ENCODE measurements at places on chromosomes 16 and 17.

- no peak for DNase-seq
Measured at GRCh38 chr17:35614810-35615209, 27.7 kb downstream of the AP2B1 start.

GRCh38 chr16:11078812-11079459 lies 134.6 kb downstream of the CLEC16A start:
- peak; percentile 84 for DNase-seq

- DNase-seq, result no peak
Measured at GRCh38 chr16:58332997-58333700, 38.3 kb upstream of the PRSS54 start.

- no peak for DNase-seq
Measured at GRCh38 chr16:85419503-85420408, 193.4 kb upstream of the GSE1 start.

DNA sequence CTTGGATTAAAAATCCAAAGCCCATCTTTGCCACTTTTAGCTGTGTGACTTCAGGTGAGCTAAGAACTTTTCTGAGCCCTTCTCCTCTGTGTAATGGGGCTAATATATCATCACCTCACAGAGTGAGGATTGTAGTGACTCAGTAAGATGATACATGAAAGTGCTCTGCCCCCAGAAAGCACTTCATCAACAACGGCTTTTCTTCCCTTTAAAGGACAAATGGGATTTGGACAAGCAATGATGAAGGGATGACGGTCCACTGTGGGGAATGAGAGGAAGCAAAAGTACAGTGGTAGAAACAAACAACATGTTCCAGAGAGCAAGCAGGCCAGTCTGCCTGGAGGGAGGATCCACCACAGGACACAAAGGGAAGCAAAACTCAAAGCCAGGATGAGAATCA lies 14.3 kb upstream of the TMED6 start:
- DNase-seq, result no peak

DNA sequence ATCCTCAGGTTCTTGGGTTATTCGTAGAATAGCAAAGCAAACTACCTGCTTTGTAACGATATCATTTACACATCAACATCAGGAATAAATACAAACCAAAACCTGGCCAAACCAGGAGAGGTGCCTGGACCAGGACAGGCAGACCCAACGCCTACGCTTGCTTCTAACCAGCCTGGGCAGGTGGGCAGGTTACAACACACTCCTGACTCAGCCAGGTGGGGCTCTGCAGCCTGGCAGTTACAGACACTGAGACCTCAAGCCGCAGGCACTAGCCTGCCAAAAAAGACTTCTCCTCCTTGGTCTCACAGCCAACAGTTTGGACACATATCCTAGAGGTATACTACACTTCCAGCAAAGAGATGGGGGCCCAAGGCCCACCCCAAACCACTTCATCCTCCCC lies 14.0 kb downstream of the ANKRD11 start:
- no peak for DNase-seq

DNA sequence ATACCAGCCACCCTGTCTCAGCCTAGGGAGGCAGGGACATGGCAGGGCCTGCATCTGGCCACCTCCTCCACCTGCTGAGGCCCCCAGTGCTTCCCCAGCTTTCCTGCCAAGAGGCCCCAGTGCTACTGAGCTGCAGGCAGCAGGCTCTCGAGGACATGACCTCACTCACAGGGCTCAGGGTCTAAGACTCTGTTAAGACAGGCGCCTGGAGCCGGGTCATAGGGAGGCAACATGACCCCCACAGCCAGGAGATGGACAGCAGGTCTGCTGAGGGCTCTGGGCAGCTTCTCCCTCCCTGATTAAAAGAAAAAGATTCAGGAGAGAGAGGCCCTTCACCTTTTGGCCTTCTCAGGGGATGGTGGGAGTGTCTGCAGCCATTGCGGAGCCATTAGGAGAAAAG lies 23.2 kb upstream of the FASN start:
- DNase-seq, result no peak

DNA sequence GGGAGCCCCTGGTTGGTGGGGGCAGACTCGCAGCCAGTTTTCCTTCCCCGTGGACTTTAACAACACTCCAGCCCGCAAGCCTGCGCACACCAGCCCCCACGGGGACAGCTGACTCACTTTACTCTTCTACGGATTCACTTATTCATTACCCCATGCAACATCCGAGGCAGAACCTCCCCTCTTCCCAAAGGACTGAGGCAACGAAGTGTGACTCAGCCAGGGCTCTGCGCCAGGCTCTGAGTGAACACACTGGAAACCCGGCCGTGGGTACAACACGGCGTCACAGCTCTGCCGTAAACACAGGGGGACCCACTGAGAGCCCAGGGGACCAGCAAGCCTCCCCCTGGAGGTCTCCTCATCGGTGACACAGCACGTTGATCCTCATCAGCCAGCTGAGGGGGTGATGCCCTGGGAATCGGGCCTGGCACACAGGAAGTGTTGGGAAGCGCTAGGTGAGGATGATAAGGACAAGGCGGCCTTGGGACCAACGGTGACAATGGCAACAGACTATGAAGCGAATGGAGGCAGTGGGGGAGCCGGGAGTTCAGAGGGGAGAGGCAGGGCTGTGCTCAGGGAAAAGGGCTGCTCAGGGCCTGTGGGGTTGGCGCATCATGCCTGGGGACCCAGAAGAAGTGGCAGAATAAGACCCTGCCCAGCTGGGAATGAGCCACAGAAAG lies 14.6 kb downstream of the COTL1 start:
- peak; percentile 92 for DNase-seq

DNA sequence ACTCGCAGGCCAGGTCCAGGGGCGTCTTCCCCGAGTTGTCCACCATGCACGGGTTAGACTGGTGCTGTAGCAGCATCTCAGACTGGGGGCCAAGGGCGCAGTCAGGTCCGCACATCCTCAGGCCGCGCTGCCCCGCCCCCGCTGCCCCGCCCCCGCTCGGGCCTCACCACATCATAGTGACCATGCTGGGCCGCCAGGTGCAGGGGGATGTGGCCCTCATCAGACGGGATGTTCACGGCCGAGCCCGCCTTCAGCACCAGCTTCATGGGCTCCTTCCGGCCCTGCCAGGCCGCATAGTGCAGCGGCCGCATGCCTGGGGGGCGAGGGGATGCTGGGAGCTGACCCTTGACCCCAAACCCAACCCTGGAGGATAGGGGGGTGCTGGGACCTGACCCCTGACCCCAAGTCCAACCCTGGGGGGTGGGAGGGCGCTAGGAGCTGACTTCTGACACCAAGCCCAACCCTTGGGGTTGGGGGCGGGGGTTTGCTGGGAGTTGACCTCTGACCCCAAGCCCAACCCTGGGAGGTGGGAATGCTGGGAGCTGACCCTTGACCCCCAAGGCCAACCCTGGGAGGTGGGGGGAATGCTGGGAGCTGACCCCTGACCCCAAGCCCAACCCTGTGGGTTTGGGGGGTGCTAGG lies 7.0 kb downstream of the CASKIN1 start:
- no peak for DNase-seq

GRCh38 chr16:86213437-86214205 lies 296.7 kb upstream of the FOXF1 start:
- DNase-seq, result no peak

GRCh38 chr17:82228842-82229697 lies at the start of gene SLC16A3:
Gene SLC16A3 (plus strand): TSS chr17:82229042. CDS start chr17:82236009, 6,967 bp downstream.
- peak; percentile 80 for DNase-seq

- peak; percentile 100 for DNase-seq
Measured at GRCh38 chr17:64707050-64707591, 45.0 kb upstream of the SMURF2 start.

DNA sequence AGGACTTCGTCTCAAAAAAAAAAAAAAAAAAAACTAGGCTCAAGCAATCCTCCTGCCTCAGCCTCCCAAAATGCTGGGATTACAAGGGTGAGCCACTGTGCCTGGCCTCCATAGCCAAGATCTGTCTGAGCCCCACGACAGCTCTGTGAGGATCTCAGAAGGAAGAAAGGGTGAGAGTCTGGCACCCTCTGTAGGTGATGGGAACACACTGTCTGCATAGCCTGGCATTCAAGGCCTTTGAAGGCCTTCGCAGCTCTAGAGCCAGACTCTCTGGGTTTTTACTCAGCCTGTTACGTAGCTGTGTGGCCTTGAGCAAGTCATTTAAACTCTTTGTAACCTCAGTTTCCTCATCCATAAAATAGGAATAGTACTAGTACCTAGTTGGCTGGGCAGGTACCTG lies 6.3 kb upstream of the XPO6 start:
- peak; percentile 22 for DNase-seq

GRCh38 chr16:67399749-67400704 lies 6.7 kb upstream of the TPPP3 start:
- no peak for DNase-seq

DNA sequence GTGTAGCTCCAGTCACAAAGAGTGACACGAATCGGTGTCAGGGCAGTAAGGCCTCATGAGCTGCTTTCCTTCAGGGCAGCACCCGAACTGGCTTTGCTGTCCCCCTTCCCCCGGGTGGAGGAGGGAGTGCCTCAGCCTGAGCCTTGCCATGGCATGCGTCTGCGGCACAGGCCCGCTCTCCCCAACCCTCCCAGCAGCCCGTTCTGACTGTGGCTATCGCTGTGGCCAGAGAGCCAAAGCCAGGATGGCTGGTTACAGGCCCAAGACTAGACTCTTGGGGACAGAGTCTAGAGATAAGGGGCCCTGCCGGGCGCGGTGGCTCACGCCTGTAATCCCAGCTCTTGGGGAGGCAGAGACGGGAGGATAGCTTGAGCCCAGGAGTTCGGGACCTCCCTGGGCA lies 25.9 kb downstream of the CLUH start:
- peak; percentile 7 for DNase-seq

DNA sequence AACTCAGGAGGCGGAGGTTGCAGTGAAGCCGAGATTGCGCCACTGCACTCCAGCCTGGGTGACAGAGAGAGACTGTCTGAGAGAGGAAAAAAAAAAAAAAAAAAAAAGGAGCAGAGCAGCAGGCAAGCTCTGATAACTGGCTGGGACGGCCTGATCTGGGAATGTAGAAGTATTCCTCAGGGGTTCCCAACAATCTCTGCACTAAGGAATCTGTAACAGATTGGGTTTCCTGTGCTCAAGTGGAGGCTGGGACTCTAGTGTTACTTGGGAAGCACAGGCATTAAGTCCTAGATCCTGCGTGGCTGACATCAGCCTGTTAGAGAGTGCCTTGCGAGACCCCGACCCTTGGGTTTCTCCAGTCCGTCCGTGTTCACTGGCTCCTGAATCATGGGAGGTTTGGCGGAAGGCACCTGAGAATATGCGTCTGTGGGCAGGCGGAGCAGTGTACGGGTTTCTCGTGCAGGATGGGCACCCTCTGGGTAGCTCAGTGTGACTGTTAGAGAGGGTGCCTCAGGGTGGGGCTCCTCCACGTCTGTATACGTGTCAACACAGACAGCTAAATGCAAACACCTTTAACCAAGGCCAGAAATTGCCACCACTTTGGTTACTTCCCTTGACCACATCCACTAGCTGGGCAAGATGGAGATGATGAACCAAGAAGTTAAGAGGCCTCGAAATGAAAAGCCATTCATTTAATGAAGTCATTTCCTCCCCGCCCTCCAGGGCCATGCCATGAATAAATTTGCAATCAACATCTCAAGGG lies 174.9 kb upstream of the RPL38 start:
- DNase-seq, result no peak

DNA sequence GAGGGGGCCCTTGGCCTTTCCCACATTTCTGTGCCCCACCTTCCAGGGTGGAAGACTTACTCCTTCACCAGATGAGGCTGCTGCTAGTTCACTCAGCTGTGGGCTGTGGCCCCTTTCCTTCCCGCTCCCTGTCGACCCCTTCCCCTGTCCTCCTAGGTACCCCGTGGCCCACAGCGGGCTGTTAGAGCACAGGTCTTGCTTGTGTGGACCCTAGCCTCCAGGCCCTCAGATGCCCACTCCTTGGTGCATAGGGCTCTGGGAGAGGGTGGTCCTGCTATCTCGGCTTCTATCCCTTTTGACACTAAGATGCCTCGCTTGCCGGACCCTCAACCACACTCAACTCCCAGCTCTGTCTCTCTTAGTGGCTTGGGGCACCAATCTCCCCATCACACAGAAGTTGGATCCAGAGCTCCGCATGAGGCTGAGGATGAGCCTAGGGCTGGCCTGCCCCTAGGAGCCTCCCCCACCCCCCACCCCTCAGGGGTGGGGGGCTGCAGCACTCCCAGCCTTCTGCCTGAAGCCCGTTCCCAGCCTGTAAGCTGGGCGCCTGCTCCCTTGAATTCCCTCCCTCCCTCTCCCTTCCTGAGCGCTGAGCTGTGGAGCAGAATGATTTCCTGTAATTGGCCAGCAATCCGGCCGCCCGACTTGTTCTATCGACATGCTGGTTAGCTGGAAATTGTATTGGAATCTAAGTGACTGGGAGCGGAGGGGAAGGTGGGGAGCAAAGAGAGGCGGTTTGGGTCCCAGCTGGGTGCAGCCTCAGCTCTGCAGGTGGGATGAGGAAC lies 30.9 kb downstream of the DCAKD start:
- DNase-seq, result no peak

DNA sequence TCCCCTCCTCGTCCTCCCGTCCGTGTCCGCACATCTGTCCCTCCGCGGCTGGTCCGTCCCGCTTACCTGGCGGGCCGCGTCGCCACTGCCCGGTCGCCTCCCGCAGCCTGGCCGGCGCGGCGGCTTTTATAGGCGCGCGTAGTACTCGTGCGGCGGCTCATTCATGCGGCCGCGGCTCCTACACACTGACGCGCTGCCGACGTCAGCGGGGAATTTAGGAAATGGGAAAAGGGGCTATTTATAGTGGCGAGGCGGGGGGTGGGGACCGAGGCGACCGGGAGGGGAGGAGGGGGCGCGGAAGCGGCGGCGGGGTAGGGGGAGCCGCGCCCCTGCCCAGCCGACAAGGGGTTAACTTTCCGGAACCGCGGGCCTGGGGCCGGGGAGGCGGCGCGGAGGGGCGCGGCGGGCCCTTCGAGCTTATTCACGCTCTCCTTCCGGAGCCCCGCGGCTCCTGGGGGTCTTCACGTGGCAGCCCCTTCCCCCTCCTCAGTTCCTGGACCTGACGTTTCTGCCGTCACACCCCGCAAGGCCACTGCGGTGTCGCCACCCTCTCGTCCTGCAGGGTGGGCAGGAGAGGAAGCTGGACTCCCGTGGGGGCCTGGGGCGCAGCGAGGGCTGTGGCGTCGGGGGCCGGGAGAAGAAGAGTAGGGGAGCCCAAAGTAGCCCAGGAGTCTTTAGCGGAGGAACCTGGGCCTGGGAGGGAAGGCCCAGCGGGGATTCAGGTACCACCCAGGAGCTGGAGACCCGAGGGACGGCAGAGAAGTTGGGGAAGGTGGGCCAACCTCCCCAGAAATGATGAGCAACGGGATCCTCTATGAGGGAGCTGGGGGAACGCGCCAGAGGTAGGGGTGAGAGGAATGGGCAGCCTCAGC lies 3.6 kb upstream of the HIC1 start:
- no peak for DNase-seq

DNA sequence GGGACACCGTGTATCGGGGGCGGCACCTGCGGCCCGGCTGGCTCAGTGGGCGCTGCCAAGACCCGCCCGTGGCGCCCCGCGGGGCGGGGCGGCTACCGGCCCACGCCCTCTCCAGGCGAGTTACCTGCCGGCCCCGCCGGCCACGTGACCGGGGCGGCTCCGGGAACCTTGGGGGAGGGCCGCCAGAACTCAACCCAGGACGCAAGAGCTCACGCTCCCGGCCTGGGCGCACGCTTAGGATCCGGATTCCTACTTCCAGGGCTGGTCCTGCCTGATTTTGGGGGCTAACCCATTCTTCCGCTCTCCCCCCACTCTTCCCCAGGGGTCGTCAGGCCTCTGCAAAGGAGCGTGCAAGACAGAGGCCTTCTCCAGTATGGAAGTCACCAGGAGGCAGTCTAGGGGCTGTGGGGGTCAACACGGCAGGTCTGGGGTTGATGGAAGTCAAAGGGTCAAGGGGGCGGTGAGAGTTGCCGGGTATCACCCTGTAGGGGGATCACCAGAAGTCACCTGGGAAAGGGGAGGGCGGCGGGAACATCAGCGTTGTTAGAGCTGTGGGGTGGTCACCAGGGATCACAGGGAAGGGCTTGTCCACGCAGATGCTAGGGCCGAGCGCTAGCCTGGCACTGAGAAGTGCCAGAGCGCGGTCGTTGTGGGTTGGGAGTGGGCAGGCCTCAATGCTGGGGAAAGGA lies 354 bp upstream of the ESRP2 start:
- DNase-seq, result no peak
